NCI-H187 treated with DMSO at 0.1 percent for 48 hours (cell line): ENCODE measurements at places on chromosomes 4 and X.

GRCh38 chrX:12802741-12803140 lies 11.5 kb downstream of the PRPS2 start:
- no peak for DNase-seq

GRCh38 chr4:149164282-149164681 lies 651.4 kb downstream of the IQCM start:
- DNase-seq, result no peak

GRCh38 chrX:73390628-73391567 lies 56.0 kb upstream of the CDX4 start:
- no peak for DNase-seq

DNA sequence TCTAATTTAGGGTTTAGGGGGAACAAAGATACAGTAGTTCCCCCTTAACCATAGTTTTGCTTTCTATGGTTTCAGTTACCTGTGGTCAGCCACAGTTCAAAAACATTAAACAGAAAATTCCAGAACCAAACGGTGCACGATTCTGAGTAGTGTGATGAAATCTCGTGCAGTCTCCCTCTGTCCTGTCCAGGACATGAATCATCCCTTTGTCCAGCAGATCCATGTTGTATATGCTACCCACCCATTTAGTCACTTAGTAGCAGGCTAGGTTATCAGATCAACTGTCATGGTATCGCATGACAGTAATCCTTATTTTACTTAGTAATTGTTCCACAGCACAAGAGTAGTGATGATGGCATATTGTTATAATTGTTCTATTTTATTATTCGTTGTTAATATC lies 556.1 kb downstream of the IL1RAPL1 start:
- no peak for DNase-seq

GRCh38 chrX:86348669-86349068 lies 200.4 kb downstream of the DACH2 start:
- DNase-seq, result no peak

- DNase-seq, result no peak
These were observed 186.5 kb downstream of the MSL3 start for GRCh38 chrX:11944501-11944900.

GRCh38 chr4:1171311-1172227 lies 814 bp downstream of the SPON2 start:
- DNase-seq, result no peak

DNA sequence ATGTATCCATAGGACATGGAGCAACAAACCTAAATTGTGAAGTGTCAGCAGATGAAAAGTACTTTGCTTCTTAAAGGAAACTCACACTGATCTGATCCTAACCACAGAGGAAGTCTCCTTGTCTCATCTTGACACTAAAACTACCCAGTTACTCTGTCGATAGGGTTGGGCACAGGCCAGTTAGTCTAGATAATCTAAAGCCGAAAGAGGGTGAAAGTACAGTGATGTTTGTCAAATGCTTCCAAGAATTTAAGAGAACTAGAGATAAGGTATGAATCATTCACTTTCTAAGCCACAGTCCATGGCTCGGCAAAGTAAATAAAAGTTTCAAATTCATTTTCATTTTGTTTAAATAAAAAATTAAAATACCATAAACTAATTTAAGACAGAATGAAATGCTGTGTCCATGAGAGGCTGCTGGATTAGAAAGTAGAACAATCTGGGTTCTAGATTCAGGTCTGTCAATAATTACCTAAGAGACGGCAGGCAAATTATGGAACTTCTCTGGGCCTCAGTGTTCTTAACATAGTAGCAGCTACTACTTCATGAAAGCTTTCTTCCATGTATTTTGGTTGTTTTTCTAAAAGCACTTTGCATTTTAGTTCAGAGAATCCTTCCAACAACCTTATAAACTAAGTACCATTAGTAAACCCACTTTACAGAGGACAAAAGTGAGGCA lies 176.7 kb downstream of the LDB2 start:
- no peak for DNase-seq

- DNase-seq, result no peak
These were observed 19.3 kb upstream of the HTRA3 start for GRCh38 chr4:8250227-8250626.

- no peak for DNase-seq
These were observed 39.3 kb downstream of the GASK1B start for GRCh38 chr4:158133551-158133950.
